ENCODE measurements at places on chromosomes 5 and 9. TPM values are rescaled to one million over a fixed set of nuclear protein-coding genes. Genes with fewer than 3 reads are reported as not detected.

GRCh38 chr9:107881626-107882300 is 392.2 kb upstream of the KLF4 start:
- DNase-seq: no peak

GRCh38 chr5:169838688-169839087 is 141.6 kb downstream of the INSYN2B start:
- no peak for DNase-seq

- no peak for DNase-seq
Measured at GRCh38 chr5:146789712-146790653, 88.6 kb downstream of the PPP2R2B start.

GRCh38 chr5:10168254-10168653 is 81.4 kb downstream of the ATPSCKMT start:
- no peak for DNase-seq

Gene MYOT
- total RNA-seq: not detected

Gene LCN6
- 0.68 TPM for total RNA-seq

GRCh38 chr9:73280113-73280512 is 128.4 kb downstream of the ANXA1 start:
- no peak for DNase-seq

DNA sequence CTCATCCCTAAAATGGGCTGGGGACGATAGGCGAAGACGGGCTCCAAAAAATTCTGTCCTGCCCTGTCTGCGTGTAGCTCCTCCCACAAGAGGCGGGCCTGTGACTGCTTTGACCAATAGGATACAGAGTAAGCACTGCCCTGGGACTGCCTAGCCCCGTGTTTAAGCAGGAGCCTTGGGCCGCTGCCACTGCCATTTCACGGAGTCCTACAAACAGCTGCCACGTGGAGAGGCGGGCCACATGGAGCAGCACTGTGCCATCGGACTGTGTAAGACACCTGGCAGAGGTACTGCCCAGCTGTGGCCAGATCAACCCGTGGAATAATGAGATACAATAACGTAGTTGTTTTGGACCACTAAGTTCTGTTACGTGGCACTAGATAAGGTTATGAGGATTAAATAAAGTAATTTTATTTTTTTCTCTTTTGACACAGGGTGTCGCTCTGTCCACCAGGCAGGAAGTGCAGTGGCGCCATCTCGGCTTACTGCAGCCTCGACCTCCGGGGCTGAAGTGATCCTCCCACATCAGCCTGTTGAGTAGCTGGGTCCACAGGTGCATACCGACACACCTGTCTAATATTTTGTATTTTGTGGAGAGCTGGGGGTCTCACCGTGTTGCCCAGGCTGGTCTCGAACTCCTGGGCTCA is 87.2 kb downstream of the LMNB1 start:
- DNase-seq: no peak

DNA sequence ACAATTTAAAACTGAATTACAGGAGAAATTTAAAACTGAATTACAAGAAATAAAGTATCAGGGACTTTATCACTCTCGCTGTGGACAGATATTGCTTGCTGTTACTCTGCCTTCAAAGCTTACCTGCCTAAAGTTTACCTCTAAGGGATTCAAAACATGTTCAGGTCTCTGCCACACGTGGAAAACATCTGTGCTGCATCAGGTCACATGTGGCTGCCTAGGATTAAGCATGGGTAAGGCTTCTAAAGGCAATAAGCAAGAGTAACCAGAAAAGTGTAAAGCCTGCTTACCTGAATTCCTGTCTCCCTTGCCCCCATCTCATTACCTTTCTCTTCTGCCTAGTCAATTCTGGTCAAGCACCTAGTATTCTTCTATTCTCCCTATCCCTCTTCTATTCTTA is 18.9 kb downstream of the MINAR2 start:
- no peak for DNase-seq

DNA sequence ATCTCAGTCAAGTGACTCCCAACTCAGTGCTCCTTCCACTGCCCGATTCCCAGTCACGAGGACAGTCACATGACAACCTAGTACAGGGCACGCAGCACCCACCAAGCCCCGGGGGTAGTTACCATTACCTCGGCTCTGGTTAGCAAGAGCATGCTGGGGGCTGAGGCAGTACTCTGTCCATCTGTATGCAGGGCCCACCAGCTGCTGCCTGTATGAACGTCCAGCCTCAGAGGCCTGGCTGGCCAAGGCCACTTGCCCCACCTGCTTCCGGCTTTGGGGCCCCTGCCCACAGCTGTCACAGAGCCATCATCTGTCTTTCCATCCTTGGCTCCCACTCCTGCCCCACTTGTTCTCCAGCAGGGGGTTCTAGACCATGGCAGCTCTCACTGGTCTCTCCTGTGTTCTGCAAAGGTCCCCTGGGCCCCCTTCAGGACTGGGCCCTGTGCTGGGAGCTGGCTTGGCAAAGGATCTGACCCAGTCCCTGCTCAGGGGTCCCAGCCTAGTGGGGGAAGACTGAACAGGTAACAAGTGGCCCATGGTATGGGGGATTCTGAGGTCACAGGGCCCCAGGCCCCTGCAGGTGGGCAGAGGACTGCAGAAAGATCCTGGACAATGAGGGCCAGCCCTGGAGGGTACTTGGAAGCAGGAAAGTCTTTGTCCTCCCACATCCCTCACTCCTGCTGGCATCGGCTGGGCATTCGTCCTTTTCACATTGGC is 3.3 kb downstream of the RPL35 start:
- DNase-seq: no peak

GRCh38 chr5:121851643-121852574 is at the start of gene FTMT:
Gene FTMT (plus strand): TSS chr5:121851882. CDS start chr5:121851964, 82 bp downstream.
- DNase-seq: no peak
